Mesenteric fat pad (tissue), 1 donor: ENCODE measurements at places on chromosomes 1 and 21. TPM values are rescaled to one million over a fixed set of nuclear protein-coding genes. Genes with fewer than 3 reads are reported as not detected.

Gene REN
- 1.3 TPM for total RNA-seq

Gene ANKRD35
- total RNA-seq = 4.3 TPM

Gene STPG1
- total RNA-seq = 7.5 TPM

Gene PARS2
- total RNA-seq = 1.9 TPM

Gene COL9A2
- 0.48 TPM for total RNA-seq

Gene SEC16B
- 2.9 TPM for total RNA-seq

Gene GBP4
- total RNA-seq = 9.7 TPM

Gene KCNK2
- total RNA-seq = 0.26 TPM

- no peak for DNase-seq
Observed at GRCh38 chr1:86993269-86993985, 79.0 kb downstream of the HS2ST1 start.

GRCh38 chr1:197481101-197481500 lies 213.0 kb downstream of the CRB1 start:
- DNase-seq = no peak

DNA sequence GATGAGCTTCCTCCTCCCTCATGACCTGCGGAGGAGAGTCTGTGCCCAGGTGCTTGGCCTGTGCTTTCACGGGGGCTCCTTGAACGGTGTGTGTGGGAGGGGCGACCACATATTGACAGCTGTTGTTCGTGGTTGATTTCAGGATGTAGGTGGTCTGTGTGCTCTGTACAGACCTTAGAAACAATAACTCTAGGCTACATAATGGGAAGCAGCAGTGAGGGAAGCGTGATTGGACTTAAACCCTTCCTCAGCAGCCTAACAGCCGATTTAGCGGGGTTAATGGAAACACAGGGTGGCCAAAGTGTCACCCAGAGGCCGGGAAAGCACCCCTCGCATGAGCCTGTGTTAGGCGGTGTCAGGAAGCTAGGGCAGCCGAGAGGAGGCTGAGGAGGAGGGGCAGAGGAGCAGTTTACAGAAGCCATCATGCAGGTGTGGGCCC lies 56.0 kb downstream of the TBCE start:
- no peak for DNase-seq

DNA sequence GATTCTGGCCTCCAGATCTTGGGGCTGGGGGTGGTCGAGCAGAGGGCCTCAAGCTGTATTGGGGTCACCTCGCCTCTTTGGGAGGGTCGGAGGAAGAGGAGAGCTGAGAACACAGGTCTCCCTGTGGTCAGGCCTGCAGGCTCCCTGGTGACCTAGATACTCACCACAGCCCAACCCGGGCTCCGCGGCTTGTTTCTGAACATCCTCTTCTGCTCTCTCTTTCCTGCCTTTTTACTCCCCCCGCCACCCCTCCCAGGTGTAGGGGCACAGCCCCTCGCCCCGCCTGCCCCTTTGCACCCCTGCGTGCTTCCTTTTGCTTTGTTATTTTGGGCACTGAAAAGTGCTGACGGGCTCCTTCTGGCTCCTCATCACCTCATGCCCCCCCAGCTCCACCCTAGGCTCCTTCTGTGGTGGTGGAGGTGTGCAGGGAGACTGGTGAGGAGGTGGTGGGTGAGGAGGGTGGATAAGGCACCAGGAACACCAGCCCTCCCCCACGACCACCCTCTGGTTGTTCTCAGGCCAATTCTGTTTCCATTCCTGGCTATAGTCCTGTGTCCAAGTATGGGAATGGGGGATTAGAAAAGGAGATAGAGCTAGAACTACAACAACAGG lies 10.6 kb upstream of the LINGO4 start:
- DNase-seq = no peak

DNA sequence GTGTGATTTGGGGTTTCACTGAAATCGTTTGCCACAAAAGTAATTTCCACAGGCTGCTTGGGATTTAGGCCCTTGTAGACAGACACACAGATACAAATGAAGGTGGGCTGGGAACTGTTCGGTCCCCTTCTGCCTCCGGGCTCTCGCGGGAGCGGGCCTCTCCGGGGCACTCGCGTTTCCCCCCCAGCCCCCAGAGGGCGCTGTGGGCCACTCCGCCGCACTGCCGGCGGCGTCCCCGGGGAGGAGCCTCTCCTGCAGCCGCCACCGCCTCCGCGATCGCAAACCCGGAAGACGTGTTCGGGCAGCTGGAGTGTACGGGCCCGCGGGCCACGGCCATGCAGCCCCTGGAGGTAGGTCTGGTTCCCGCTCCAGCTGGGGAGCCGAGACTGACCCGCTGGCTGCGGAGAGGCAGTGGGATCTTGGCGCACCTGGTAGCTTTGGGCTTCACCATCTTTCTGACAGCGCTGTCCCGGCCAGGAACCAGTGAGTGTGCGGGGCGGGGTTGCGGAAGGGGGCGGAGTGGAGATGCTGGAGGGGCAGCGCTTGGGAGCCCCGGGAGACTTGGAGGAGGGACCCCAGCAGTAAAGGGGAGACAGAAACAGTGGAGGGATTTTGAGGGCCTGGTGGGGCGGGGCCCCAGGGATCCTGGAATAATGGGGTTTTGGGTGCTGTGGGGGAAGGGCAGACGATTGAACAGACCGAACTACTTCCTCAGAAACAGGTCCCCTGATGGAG lies at the start of gene CYB561D1:
Gene CYB561D1 (plus strand): TSS at position 290 of the 735 bp plus-strand sequence. CDS start 46 bp downstream, at position 336.
- peak; percentile 96 for DNase-seq

GRCh38 chr1:25223471-25223870 lies 8.8 kb downstream of the SYF2 start:
- no peak for DNase-seq

DNA sequence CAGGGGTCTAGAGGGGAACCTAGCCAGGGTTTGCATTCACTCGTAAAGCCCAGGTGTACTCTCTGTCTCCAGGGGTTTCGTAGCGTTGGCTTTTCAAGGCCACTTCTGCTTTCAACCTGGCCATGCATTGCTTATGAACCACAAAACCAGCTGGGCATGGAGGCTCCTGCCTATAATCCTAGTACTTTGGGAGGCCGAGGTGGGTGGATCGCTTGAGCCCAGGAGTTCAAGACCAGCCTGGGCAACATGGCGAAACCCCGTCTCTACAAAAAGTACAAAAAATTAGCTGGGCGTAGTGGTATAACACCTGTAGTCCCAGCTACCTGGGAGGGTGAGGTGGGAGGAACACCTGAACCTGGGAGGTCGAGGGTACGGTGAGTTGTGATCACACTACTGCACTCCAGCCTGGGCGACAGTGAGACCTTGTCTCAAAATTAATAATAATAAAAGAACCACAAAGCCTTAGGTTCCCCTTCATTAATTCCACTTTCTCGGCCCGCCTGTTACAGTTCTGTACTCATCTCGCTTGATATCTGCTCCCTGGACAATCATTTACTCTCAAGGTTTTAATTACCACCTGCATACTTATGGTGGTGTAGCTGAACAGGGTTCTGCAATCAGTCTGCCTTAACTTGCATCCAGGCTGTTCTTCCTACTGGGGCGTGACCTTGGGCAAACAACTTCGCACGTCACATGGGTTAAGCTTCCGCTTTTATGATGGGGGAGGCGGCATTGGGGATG lies 6.1 kb downstream of the SLC16A4 start:
- DNase-seq = no peak

GRCh38 chr1:229411434-229412055 lies 22.3 kb downstream of the ACTA1 start:
- no peak for DNase-seq

GRCh38 chr1:63005812-63006211 lies 221.9 kb downstream of the ATG4C start:
- DNase-seq = no peak
